Smooth muscle cell of the brain vasculature (primary cell): ENCODE measurements at places on chromosomes 13 and 19.

- no peak for DNase-seq
These were observed 8.0 kb downstream of the GPATCH1 start for GRCh38 chr19:33089010-33089409.

GRCh38 chr13:45353895-45354294 is 12.9 kb upstream of the TPT1 start:
- no peak for DNase-seq

GRCh38 chr13:48797127-48797526 is 143.4 kb downstream of the CYSLTR2 start:
- no peak for DNase-seq

- no peak for DNase-seq
These were observed 11.8 kb upstream of the SHD start for GRCh38 chr19:4267101-4267900.

DNA sequence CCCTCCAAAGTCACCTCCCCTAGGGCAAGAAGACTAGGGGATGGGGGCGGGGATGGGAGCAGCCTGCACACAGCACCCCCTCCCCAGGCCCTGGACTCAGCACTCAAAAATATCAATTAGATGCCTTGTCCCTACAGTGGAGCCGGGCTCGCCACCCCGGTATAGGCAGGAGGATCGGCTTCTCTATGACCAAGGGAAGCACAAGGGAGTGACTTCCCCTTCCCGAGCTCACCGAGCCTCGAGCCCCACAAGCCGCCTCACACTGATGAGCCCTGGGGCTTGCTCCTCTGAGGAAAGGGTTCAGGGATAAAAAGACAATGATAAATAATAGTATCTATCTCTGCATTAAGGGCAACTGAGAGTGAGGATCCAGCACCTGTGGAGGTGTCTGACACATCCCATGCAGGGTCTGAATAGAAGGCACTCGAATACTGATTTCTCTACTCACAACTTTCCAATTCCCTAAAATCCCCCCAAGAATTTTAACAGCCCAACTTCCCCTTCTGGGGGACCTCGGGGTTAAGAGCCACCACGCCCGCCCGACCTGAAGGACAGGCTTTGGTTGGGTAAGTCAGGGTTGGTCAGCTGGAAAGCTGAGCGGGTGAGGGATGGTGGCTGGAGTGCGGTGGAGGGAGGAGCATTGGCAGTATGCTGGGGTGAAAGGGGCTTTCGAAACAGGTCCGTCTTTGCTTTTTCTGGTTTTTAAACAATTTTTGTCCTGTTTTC is 51.3 kb downstream of the STK24 start:
- DNase-seq: no peak

- no peak for DNase-seq
These were observed 97.8 kb downstream of the RNF17 start for GRCh38 chr13:24861617-24862362.

DNA sequence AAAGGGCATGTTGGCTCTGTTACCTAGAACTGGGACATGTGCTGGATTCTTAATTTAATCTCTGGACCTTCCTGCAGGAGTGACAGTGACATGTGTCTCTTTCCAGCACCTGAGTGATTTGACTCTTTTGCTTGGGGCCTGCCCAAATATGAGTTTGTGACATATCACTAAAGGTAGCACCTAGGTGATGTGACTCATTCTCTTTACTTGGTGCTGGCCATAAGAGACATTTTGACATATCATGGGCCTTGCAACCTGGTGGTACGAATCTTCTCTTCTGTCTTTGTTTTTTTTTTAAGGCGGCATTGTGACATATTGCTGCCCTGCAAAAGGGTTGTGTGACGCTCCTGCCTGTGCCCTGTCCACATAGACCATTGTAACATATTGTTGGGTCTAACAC is 65.9 kb upstream of the ZNF43 start:
- DNase-seq: no peak

DNA sequence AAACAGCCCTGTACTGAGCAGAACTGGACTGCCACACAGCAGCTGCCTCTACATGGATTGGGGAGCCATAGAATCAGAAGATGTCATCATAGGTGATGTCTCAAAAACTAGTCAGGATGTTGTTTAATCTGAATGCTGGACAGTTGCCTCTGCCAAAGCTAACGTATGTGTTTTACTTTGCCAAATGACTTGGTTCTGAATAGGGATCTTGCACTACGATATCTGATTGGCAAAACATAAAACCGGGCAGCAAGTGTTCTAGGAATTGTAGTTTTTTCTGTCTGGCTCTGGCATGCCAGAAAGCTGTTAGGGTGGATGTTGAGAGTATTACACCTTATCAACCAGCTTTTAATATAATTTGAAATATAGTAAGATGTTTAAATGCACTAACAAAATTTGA is 645.9 kb downstream of the GPC5 start:
- DNase-seq: no peak

DNA sequence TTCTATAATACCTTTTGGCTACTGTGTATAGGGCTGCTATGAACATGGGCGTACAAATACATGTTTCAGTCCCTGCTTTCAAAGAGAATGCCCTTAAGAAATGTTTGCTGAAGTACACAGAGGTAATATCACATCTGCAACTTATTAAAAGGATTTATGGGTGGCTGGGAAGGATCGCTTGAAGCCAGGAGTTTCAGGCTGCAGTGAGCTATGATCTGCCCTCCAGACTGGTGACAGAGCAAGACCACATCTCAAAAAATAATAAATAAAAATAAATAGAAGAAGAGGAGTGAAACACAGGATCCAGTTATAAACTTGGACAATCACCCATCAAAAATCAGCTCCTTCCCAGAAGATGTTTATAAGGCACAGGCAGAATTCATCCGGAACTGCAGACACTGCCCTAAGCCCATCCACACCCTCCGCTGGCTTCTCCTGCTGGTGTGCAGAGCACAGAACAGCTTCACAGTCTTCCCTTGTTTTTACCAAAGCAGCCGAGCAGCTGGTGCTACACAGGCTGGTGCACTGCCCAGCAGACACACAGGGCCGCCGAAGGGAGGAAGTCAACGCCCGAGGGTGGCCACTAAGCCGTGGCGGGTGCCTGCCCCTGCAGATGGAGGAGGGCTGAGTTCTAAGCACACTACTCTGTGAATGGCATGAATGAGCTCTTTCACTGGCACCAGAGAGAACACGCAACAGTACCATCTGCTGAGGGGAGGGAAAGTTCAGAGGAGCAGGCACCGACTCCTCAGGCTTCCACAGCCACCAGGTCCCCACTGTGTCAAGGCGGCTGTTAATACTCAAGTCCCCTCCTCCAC is 44.0 kb downstream of the BRD4 start:
- DNase-seq: no peak

DNA sequence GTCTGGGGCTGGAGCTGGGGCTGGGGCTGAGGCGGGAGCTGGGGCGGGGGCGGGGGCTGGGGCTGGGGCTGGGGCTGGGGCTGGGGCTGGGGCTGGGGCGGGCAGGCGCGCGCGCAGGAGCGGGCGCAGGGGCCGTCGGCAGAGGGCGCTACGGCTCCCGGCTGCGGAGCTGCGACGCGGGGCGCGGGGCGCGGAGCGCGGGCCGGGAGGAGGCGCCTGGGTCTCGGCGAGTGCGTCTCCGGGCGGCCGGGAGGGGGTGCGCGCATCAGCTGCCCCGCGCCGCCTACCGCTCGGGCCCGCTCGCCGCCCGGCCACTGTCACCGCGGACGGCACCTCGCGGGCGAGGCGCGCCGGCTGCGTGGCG is 422 bp upstream of the MTUS2 start:
- DNase-seq: no peak

DNA sequence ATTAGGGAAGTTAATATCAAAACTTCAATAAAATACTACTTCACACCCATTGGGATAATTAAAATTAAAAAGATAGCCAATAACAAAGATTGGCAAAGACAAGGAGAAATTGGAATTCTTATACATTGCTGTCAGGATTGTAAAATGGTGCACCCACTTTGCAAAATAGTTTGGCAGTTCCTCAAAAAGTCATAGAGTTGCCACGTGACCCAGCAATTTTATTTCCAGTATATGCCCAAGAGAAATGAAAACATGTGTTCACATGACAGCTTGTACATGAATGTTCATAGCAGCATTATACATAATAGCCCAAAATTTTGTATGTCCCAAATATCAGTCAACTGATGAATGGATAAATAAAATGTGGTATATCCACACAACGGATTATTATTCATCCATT is 3.3 kb downstream of the MBD3L1 start:
- DNase-seq: no peak

GRCh38 chr19:51185868-51186215 is 39.0 kb upstream of the CD33 start:
- DNase-seq: no peak
